ENCODE measurements at places on chromosomes 5 and 9.

DNA sequence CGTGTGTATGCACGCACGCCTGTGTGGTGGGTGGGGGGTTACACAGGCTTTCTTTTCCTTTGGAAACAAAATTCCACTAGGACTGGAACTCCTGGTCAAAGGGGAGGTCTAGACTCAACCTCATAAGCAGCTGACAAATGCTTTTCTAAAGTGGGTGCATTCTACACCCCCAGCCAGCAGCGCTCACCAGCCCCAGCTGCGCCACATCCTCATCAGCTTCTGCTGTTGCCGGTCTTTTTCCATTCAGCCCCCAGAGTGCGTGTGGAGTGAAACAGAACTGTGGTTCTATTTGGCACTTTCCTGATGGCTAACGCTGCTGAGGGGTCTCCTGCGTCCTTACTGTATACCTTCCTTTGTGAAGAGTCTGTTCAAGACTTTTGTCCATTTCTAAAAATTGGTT, 77.6 kb upstream of the SARDH start:
- DNase-seq, result no peak

DNA sequence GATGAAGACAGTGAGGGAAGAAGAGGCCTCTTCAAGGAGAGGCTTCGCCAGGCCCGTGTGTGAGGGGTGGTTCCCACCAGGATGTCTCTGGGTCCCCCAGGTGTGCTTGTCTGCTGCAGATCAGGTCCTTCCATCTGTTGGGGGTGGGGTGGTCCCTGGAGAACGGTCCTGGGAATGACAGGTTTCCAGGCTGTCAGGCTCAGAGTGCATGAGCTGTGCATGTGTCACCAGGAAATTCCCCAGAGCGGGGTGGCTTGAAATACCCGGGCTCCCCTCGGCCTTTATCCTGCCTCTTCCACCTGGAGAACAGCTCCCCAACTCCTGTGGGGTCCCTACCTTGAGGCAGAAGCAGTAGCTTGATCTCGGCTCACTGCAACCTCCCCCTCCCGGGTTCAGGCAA, 118.8 kb downstream of the GAPVD1 start:
- no peak for DNase-seq

DNA sequence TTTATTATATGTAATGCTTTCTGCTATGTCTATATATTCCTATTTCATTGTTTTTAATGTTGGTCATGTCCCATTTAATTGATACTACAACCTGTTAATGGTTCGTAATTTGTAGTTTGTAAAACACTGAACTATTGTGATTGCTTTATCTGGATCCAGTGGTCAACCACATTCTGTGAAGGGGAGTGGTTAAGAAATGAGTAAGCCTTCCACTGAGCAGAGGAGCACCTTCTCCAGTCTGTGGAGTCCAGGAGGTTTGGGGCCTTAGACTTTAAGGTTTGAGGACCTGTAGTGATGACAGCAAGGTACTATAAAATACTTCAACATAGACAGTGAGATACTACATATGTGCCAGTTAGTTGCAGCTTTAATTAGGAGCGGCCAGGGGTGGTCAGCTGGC, 67.7 kb upstream of the RAD23B start:
- DNase-seq, result peak; percentile 73

GRCh38 chr5:132505641-132506040, 15.1 kb upstream of the IRF1 start:
- peak; percentile 49 for DNase-seq

DNA sequence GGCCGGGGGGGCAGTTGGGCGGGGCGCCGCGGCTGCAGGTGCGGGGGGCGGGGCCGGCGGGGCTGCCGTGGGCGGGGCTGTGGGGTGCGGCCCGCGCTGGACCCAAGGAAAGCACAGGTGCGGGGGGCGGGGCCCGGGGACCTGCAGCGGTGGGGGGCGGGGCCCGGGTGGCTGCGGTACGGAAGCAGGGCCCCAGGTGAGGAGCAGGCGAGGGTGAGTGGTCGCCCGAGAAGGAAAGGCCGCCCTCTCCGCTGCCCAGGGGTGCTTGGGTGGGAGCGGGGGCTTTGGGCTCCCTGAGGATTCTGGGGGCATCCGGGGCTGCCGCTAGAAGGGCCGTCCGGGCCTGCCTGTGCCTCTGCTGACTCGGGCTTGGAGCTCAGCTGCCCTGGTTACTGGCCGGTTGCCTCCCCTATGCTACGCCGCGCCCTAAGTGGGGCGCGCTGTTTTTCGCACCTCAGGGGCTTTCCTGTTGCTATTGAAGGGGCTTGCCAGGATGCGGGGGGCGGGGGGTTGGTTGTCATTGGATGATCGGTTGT, 767 bp downstream of the RALGPS1 start:
- DNase-seq, result no peak

GRCh38 chr5:96093890-96094381, 132.3 kb upstream of the ELL2 start:
- DNase-seq, result no peak

DNA sequence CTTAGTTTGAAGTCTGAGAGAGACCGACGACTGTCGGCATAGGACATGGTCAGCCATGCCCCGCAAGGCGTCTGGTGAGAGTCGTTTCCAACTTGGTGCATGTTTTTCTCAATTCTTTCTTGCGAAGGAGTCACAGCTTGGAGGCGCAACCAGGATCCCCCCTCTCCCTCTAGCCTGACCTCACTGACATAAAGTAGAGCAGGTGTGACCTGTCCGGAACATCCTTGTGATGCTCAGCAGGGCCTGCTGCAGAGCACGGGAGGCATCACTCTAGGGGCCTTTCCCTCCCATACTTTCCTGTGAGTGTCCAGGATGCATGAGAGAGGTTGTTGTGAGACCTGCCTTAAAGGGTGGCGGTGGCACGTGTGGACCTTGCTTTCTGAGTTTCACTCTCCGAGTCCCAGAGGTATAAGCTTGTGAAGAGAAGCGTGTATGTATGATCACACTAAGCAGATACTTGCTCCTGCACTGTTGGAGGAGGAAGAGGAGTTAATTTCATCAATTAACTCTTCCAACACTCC, 5.0 kb downstream of the TENT4A start:
- no peak for DNase-seq

GRCh38 chr9:35258660-35259474, 97.1 kb downstream of the UNC13B start:
- peak; percentile 78 for DNase-seq

GRCh38 chr9:109894921-109895758, 115.1 kb downstream of the PALM2AKAP2 start:
- no peak for DNase-seq

- DNase-seq, result no peak
Measured at GRCh38 chr5:181109489-181110013, 21.4 kb downstream of the OR2V1 start.
